ENCODE measurements at places on chromosomes 3 and 15. TPM values are rescaled to one million over a fixed set of nuclear protein-coding genes. Genes with fewer than 3 reads are reported as not detected.

GRCh38 chr3:194879126-194879877 lies 193.6 kb downstream of the FAM43A start:
- no peak overlapping the region for H3K27ac ChIP-seq
- H3K27me3 ChIP-seq: no peaks in the 10 kb centered on the region
- peaks cover 4% of the 10 kb centered on the region for H3K4me1 ChIP-seq
- no peak overlapping the region for H3K4me3 ChIP-seq
- no peak for DNase-seq
- no peaks in the 10 kb centered on the region for H3K36me3 ChIP-seq

GRCh38 chr3:11553436-11554235 lies 90.1 kb downstream of the VGLL4 start:
- H3K4me1 ChIP-seq: no peaks in the 10 kb centered on the region
- no peak overlapping the region for H3K4me3 ChIP-seq
- peaks cover 1% of the 10 kb centered on the region for H3K36me3 ChIP-seq
- DNase-seq: no peak
- no peaks in the 10 kb centered on the region for H3K27me3 ChIP-seq

DNA sequence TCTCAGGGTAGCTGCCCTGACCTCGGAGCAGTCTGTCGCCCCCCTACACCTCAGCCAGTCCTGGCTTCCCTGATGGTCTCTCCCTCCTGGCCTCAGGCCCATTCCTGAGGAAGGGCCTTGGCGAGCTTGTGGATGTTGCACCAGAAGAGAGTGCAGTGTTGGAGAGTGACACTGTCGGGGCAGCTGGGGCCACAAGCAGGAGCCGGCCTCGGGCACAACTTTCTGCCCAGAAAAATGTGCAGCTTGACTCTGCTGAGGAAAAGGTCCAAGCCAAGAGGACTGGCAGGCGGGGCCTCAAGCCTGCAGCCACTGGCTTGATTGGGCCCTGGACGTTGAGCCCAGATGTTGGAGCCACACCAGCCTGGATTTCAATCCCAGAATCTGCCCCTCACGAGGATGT lies 12.8 kb downstream of the HEMK1 start:
- no peaks in the 10 kb centered on the region for H3K27me3 ChIP-seq
- peaks cover 15% of the 10 kb centered on the region for H3K4me1 ChIP-seq
- no peak overlapping the region for H3K4me3 ChIP-seq
- H3K27ac ChIP-seq: no peak overlapping the region
- DNase-seq: no peak

The CD200R1 gene
- 0.11 TPM for total RNA-seq

- H3K27me3 ChIP-seq: no peaks in the 10 kb centered on the region
- DNase-seq: no peak
- no peaks in the 10 kb centered on the region for H3K36me3 ChIP-seq
- H3K27ac ChIP-seq: peak overlapping the region; percentile 94
Observed at GRCh38 chr15:58329781-58330671, 101.8 kb upstream of the LIPC start.

DNA sequence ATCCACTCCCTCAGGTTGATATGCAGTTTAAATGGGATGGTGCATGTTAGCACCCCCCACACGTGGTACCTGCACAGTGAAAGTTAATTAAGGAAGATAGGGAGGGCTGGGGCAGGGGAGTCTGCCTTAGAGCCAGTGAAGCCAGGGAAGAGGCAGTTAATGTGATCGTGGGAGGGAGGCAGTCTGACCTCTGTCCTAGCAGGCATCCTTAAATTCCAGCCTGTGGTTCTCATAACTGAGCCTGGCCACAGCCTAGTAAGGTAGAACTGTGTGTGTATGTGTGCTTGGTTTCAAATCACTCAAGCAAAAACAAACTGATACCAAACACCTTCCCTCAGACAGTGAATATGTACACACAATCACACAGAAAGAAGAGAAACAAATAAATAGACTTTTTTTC lies 319.1 kb upstream of the TLE3 start:
- H3K4me1 ChIP-seq: peaks cover 6% of the 10 kb centered on the region
- H3K4me3 ChIP-seq: no peak overlapping the region
- DNase-seq: no peak
- H3K27ac ChIP-seq: no peak overlapping the region
- H3K36me3 ChIP-seq: no peaks in the 10 kb centered on the region
- no peaks in the 10 kb centered on the region for H3K27me3 ChIP-seq

The SMCO1 gene
- not detected for total RNA-seq

GRCh38 chr3:124941771-124942170 lies 7.2 kb upstream of the MUC13 start:
- H3K36me3 ChIP-seq: no peaks in the 10 kb centered on the region
- H3K27me3 ChIP-seq: no peaks in the 10 kb centered on the region
- DNase-seq: no peak
- H3K4me3 ChIP-seq: no peak overlapping the region
- H3K27ac ChIP-seq: no peak overlapping the region

The GABRR3 gene
- not detected for total RNA-seq

The IL5RA gene
- total RNA-seq: 0.23 TPM

Measured in Caco-2 (cell line).